Activated CD8-positive, alpha-beta memory T cell treated with anti-CD3 and anti-CD28 coated beads, Interleukin-2, amount 50 U/mL, for 4 hours (primary cell): ENCODE measurements at places on chromosomes 12 and 14.

DNA sequence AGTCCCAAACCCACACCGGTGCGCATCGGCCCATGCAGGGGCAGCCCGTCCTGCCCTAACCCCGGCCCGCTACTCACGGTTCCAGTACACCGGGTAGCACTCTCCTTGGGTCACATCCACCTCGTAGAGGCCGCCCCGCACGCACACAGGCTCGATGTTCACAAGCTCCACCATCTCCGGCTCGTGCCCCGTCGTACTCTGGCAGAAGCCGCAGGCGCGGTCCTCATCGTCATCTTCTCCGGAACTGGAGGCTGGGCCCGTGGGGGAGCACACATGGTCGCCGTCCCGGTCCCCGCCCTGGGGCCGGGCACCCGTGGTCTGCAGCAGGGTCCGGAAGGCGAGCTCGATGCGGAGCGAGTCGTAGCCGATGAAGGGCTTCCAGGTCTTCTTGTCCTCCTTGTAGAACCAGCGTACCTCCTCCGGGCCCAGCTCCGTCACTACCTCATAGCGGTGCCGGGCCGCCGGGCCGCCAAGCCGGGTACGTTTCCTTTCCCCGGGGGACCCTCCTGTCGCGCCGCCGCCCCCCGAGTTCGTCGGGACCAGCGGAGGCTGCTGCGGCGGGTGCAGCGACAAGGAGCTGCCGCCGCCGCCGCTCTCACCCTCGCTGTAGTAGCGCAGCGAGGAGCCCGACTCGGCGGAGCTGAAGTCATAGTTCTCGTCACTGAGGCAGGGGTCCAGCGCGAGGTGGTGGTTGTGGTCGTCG, 788 bp downstream of the DDHD1 start:
- peak; percentile 72 for DNase-seq

DNA sequence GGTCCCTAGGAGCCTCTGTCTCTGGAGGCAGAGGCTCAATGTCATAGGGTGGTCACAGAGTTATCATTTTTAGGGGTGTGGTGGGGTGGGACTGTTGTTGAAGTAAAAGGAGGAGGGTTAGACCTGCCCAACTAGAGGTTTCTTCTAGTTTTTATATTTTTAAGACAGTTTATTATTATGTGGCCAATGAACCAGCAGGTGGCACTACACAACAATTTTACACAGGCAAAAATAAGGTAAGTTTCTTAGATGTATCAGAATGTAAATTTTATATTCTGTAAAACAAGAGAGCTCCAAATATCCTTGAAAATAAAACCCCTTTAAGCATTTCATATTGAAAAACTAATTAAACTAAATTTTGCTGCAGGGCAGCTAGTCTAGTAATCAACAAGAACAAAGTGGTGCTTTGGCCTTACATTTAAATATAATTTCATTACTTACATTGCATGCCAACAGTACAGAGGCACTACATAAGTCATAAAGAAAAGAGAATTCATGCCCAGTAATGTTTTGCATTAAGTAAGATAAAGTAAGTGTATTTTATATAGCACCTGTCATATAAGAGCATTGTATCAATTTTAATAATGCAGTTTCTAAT, 22.2 kb upstream of the OVCH1 start:
- peak; percentile 19 for DNase-seq

GRCh38 chr14:89899291-89899690, 55.2 kb downstream of the EFCAB11 start:
- no peak for DNase-seq

GRCh38 chr12:124191966-124192365, 102.9 kb upstream of the RFLNA start:
- no peak for DNase-seq

DNA sequence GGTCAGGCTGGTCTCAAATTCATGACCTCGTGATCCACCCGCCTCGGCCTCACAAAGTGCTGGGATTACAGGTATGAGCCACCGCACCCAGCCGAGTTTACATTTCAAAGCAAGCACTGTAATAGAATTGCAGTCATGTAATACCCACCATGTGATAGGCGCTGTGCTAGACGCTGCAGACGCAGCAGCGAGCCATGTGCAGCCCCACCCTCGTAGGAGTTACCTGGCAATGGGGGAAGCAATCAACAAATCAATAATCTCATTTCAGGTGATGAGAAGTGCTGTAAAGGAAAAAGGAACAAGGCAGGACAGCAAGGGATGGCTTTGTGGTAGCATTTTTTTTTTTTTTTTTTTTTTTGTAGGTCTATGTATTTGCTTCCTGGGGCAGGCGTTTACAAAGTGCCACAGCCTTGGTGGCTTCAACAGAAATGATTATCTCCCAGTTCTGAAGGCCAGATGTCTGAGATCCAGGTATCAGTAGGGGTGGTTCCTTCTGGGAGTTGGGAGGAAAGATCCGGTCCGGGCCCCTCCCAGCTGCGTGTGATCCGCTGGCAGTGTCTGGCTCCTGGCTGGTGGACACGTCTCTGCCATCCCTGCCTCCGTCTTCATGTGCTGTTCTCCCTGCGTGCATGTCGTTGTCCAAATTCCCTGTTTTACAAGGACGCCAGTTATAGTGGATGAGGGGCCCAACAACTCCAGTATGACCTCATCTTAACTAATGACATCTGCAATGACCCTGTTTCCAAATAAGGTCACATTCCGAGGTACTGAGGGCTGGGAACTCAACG, 72.8 kb downstream of the TNFAIP2 start:
- DNase-seq: no peak

DNA sequence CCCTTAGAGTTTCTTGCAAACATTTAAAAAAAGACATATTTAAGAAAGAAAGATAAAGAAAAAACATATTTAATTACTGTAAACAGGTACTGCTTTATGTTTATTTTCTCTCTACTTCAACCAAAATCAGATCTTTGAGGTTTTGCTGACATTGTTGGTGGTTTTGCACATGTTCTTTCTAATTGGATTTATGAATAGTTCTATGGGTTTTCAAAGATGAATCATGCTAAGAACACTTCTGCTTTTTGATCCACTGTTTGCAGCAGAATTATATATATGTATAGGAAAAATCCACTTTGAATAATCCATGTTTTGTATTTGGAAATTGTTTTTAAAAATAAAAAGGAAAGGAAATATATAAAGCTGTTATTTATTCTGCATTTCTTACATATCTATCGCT, 78.4 kb downstream of the FRMD6 start:
- DNase-seq: no peak

- DNase-seq: no peak
These were observed 66.7 kb upstream of the AP4S1 start for GRCh38 chr14:30958555-30959407.

GRCh38 chr14:106228541-106229158, 702.3 kb downstream of the TMEM121 start:
- peak; percentile 39 for DNase-seq

DNA sequence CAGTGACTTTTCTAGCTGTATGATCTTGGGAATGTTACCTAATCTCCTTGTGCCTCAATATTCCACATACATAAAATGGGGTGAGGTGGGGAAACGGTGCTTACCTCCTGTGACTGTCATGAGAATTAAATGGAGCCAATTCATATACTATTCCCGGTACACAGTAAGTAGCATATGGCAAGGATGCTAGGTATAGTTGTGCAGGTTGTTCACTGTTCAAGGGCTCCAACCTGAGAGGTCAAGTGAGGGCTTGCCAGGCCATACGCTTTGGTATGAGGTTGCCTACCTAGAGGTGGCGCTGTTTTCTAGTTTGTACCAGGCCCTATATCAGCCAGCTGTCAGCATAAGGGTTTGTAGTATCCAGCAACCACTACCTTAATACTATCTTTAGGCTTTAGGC, 3.6 kb upstream of the BATF start:
- no peak for DNase-seq

DNA sequence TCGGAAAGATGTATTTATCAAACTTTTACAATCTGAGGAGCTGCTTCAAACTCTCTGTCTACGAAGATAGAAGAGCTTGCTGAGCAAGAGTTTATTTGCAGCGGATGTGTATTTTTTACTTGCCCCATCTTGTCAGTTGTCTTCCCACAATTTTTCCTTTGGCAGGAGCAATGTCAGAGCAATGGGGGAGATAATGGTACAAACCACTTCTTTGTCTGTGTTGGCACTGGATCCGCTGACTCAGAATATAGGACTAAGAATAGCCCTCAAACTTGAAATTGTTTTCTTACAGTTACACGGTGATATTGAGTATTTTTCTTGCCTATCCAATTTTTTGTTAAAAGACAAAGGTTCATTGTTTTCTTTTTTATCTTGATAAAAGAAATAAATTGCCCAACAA, 27.6 kb downstream of the HELB start:
- no peak for DNase-seq

DNA sequence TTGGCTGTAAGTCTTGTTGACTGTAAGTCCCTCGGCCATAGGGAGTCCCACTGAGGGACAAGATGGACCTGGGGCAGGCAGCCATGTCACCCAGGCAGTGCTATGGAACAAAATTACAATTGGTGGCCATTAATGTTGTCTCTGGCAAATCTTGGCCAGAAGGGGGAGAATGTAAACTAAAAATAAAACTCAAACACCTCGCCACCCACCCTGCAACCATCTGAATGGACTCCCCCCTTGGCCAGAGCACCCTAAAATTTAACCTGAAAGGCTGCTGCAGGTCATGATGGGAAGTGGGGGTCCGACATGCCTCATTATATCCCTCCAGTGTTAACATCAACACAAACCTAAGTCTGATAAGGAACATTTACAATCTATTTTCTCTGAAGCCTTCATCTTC, 8.2 kb downstream of the SLC22A17 start:
- no peak for DNase-seq

- no peak for DNase-seq
These were observed 13.9 kb upstream of the NR4A1 start for GRCh38 chr12:52037248-52037861.

GRCh38 chr14:42163136-42163535, 556.5 kb downstream of the LRFN5 start:
- DNase-seq: no peak

DNA sequence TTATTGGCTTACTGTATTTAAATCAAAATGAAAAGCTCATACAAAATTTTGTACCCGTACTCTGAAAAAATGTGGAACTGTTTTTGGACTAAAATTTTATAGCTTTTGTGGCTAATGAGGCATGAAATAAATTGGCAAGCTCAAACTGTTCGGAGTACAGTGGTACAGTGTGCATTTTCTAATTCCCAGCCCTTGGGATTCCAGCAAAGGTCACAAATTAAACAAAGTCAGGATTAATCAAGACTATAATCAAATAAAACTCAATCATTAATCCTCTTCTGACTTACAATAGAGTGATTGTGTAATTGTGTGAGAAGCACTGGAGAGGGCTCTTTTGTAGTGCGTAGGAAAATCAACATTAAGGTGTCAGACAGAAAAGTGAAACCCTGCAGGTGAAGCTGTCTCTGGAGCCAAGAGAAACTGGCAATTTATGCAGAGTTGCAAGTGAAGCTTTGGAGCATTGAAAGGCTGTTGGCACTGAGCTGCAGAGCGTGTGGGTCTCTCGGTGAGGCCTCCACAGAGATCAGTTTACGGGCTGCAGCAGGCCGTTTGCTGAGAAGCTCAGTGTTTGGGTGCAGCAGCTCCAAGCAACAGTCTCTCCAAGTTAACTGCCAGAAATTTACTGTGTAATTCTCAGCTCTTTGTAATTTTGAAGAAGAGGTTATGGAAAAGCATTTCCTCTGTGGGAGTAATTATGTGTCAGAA, 275.9 kb downstream of the FBXL14 start:
- no peak for DNase-seq

DNA sequence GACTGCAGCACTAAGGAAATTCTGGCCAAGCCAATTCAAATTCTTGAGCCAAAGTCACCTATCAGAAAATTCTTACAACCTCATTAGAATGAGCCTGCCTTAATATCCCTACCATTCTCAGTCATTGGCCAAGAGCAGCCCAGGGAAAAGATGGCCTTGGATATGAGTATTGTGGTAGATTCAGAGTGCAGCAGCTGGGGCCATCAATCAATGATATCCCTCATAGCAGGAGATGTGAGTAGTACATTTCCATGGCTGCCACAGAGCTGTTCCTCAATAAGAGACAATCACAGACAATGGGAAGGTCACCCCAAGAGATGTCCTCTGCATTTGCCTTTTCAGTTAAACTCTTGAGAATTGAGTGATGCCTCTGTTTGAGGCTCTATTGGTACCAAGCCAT, 161.6 kb downstream of the DYRK2 start:
- DNase-seq: no peak

DNA sequence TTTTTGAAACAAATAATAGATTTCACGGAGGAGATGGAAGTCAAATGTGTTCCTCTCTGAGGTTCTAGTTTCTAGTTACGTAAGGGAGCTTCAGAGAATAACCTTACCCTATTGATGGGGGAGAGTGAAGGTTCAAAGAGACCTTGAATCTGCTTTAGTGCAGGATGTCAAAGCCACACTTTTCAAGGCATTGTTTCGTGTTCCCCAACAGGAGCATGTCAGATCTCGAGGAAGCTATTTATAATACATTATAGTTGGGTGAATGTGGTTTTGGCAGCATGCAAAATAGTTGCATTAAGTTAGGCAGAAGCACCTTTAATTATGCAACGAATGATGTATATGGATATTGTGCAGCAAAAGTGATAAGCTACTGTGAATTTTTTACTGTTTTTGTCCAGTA, 614.9 kb downstream of the SLC16A7 start:
- DNase-seq: no peak

DNA sequence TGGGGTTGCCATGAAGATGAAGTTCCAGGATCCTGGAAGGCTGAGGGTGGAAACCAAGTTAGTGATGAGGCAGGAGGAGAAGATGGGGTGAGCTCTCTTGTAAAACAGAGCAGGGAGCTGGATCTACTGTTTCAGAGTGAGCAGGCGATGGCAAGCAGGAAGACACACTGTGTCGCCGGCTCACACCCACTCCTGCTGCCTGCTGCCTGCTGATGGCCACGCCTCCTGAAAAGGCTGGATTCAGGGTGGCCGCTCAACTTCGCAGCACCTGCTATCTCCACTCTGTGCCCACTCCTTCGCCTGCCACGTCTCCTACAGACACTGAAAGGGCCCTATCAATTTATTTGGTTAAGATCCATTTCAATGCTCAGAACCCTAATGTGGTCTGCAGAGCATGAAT, 96.1 kb downstream of the RBM19 start:
- no peak for DNase-seq

DNA sequence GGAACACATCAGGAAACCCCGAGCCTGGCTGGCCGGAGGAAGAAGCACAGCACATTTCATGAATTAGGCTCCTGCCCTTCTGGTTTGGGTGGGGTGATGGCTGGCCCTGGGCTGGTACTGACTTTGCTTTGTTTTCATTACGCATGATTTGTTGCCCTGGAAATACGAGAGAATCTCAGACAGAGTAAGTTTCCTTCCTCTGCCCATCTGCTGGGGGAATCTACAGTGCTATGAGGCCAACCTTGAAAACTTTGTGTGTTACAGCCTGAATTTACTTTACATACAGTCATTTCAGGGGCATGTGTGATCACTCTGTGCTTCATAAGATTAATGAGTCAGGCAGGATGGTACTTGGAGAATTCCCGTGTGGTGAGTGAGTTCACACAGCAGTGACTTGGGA, 20.5 kb upstream of the SLC5A8 start:
- DNase-seq: no peak

DNA sequence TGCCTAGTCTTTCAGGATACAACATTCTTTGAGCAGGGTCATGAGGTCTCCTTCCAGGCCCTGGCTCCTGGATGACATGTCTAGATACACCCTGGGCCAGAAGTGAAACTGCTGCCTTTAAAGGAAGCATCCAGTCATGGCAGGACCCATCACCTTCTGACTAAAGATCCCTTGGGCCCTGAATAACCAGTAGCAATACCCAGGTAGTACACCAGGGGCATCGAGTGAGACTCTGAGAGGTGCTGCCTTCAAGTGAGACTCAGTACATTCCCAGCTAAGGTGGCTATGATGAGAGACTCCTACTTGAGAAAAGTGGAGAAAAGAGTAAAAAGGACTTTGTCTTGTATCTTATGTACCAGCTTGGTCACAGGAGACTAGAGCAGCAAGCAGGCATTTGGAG, 23.5 kb downstream of the OR6C68 start:
- no peak for DNase-seq

GRCh38 chr12:87814625-87815024, 214.6 kb downstream of the C12orf50 start:
- DNase-seq: no peak
